Esophagus mucosa (tissue), 1 donor: ENCODE measurements at places on chromosomes 11 and 22. TPM values are rescaled to one million over a fixed set of nuclear protein-coding genes. Genes with fewer than 3 reads are reported as not detected.
A peak's percentile ranks its signal among the peaks of the same experiment; 100 is the strongest.

DNA sequence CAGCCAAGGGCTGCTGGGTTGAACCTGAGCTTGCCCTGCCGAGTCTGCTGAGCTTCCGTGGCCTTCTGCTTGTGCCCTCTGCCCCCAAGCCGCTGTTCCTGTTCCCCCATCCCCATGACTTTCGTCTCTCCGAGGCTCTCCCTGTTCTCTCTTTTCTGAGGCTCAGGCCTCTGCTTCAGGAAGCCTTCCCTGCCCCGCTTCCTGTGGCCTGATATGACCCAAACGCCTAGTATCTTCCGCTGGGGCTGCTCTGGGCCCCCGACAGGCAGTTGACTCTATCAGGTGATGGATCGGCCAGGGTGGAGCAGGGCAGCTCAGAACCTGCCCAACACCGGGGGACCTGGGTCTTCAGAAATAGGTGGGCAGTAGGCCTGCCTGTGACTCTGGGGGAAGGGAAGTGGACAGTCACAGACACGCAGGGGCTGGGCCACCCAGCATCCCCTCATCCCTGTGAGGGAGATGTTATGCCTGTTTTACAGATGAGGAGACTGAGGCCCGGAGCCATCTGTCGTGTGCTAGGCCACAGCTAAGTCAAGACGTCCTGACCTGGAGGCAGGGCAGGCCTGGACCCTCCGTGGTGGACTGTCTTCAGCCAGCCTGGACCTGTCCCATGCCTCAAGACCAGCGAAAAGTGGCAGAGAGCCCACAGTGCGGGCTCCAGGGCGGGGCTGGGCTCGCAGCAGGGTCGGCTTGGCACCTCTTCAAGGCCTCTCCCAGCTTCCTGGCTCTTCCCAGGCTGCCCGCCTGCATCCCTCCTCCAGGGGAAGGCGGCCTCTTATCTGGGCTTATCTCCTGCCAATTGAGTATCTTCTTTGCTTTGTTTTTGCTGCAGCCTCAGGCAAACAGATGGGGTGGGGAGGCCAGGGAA lies 16.2 kb downstream of the BAD start:
- no peak for ATAC-seq

DNA sequence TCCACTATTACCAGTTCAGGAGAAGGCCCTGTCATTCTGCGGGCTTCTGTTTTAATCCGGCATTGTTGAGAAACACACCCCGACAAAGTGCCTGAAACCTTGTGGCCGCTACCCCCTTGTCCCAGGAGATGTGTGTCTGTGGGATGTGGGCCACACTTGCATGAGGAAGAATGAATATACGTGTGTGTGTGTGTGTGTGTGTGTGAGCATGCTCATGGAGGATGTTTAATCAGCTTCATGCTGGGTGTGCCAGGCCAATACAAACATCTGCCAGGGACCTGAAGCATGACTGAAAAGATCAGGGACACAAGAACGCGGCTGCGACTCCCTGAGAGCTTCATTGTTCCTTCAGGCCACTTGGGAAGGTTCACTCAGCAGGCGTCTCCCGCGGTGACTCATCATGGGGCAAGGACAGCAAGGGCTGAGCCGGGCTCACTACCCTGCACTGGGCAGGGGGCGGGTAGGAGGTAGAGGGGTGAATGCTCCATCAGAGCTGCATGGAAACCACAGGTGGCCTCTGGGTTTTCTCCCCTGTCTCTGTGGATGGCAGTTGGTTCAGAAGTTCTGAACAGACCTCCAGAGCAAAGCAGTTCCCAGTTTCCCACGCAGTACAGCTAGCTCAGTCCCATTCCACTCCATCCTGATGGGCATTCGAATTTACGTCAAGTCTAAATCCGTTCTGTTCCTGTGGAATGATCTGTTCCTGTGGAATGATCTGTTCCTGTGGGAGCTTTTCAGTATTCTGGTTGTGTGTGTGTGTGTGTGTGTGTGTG lies 7.0 kb upstream of the MALAT1 start:
- ATAC-seq = peak; percentile 60

DNA sequence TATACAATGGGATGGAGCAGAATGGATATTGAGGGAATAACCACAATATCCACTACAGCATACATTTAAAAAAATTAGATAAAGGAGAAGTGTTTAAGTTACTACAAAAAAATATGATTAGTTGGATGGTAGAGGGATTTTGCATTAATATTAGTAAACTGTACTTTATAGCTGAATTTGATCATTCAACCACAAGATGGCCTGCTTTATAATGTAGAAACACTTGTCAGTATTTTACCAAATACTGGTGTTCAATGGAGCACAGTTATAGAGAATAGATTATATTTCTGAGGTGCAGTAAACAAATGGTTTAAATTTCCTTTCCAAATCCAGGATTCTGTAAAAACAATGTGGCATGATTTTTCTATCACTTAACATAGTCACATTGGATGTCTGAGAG lies 818.8 kb upstream of the CHORDC1 start:
- no peak for ATAC-seq

DNA sequence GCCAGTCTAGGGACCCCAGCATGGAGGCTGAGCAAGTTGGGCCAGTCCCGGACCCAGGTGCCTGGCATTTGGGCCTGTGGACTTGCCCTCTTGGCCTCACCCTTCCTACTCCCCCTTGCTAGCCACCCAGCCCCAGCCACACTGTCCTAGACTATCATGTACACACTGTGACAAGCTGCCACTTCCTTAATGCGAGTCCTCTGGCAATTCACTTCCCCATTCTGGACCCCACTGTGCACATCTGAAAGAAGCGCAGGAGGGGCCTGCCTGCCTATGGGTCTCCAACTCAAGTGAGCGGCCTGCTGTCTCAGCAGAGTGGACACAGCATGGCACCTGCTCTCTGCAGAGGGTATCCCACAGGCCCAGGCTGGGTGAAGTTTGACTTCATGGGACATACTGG lies 68.5 kb upstream of the LMO1 start:
- no peak for ATAC-seq

Gene DGAT2
- 12.4 TPM for total RNA-seq

Gene IL10RA
- total RNA-seq = 3.8 TPM

DNA sequence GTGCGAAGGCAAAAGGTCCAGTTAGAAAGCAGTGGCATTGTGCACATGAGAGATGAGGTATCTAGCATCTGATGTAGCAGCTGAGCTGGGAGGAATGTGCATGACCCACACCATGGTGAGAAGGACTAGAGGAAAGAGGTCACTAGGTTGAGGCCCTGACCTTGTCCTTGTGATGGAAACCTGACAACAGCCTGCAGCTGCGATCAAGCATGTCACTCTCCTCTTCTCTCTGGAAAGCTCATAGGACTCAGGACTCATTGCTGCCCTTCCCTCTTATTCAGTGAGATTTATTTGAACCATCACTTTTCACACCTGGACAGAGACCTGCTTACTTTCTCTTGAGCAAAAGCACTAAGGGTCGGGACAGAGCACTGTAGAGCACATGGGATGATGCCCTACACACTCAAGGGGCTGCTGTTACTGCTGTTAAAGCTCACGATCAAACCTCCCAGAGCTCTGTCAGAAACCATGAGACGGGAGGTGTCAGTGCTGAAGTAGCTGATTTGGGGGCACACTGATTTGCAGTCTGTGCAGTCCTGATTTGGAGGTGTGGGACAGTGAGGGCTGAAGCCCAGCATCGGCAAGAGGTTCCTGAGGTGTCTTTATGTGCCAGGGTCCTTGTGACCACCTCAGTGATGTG lies 104.3 kb downstream of the VPREB1 start:
- ATAC-seq = no peak

DNA sequence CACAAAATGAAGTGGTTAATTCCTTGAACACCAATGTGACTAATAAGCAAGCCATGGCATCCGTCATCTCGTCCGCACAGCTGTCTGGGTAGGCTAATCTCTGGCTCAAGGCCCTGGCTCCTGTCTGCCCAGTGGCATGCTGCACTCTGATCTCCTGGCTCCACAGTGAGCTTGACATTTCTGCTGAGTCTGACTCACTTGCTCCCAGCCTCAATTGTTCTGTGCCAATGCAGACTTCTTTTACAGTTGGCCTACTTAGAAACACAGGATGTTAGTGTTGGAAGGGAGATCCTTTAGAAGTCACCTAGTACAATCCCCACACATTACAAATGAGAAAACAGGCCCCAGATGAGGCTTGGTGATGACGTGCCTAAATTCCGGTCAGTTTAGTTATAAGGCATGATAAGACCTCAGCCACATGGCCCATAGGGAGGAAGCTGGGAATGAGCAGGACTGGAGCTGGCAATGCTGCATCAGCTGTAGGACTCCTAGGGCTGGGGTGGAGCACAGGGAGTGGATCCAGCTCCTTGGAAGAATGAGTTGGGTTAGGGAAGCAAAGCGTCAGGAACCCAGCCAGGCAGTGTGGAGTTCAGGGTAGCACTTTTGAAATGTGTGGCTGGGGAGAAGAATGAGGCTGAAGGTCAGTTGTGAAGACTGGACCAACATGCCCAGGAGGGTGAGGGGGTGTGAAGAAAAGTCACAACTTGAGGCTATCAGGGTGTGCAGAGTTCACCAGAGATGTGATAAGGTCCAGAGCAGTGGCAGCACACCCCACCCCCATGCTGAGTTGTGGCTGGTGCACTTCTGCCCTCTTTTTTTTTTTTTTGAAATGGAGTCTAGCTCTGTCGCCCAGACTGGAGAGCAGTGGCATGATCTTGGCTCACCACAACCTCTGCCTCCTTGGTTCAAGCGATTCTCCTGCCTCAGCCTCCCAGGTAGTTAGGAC lies 70.2 kb upstream of the EED start:
- ATAC-seq = peak; percentile 97

GRCh38 chr22:45678961-45679912 lies 7.6 kb downstream of the ATXN10 start:
- no peak for ATAC-seq

DNA sequence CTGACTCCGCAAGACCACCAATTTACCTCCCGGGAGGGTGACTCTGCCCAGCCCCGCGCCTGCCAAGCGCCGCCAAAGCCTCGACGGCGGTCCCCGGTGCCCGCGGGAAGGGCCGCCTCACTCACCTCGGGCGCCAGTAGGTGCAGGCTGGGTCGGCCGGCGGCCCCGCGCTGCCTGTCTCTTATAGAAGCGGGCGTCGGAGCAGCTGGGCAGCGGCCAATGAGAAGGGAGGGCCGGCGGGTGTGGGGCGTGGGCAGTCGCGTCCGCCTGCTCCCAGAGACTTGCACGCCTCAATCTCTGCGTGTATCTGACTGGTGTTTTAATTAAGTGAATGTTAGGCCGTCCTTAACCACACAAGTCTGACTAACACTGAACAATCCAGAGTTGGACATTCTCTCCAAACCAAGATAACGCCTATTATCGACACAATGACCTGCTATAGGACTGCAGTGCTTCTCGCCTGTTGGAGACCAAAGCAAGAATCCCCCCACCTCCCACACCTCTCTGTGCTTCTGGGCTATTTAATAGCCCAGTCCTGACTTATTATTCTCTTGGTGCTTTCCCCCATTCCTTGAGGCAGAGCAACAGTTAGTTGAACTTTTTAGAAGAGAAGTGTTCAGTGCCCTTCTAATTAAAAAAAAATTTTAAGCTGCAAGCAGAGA lies at the start of gene TPH1:
TSS of gene TPH1 (minus strand) at position 154 of the 662 bp plus-strand sequence. CDS start 5,507 bp downstream, outside the sequence.
- peak; percentile 69 for ATAC-seq

DNA sequence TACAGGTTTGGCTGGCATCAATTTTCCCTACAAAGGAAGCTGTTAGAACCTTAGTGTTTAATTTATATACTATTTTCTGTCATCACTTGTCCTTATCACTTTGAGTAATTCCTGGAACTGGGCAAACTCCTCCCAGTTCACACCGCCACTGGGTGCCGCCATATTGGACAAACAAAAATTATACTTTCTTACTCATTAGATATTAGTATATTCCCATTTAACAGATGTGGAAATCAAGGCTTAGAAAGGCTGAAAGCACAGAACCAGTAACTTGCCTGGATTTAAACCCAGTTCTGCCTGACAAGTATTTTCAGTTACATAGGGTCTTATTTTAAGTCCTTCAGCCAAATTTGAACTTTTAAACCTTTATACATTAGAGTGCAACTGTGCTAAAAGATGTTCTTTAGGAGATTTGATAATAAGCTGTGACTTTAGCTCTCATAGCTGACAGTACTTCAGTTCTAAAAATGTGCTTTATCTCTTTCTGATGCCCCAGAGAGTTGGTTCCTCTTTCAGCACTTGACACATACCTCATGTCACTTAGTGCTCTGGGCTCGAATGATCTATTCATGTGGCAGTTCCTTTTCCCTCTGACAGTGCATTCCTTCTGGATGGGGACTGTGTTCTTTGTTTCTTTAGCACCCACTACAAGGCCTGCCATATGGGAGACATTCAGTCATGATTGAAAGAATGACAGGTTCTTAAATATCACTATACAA lies 25.4 kb downstream of the COA4 start:
- no peak for ATAC-seq

- peak; percentile 31 for ATAC-seq
Measured at GRCh38 chr11:1748636-1749394, 1.6 kb downstream of the IFITM10 start.

- no peak for ATAC-seq
Measured at GRCh38 chr11:26827567-26828081, 105.8 kb upstream of the SLC5A12 start.

GRCh38 chr11:21446939-21447590 lies 745.8 kb upstream of the ANO5 start:
- peak; percentile 52 for ATAC-seq

Gene NRGN
- total RNA-seq = 1.1 TPM

- peak; percentile 92 for ATAC-seq
Measured at GRCh38 chr22:45424241-45424731, 10.8 kb downstream of the RIBC2 start.

GRCh38 chr11:119373921-119374631 lies 7.4 kb downstream of the USP2 start:
- ATAC-seq = peak; percentile 30

DNA sequence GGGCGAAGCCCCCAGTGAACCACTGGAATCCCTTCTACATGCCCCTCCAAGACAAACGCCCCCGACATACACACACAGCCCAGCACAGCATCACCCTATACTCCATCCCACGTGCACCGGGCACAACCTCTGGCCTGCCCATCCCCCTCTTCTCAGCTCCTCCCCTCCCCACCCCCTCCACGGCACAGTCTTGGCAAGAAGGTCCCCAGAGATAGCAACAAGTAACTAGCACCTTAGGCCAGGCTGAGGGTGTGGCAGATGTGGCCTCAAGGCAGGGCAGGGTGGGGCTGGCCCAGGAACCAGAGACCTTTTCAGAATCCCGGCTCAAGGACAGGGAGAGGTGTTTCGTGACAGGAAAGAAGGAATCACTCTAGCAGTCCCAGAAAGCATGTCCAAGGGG lies 54.3 kb downstream of the CYTH4 start:
- ATAC-seq = no peak

DNA sequence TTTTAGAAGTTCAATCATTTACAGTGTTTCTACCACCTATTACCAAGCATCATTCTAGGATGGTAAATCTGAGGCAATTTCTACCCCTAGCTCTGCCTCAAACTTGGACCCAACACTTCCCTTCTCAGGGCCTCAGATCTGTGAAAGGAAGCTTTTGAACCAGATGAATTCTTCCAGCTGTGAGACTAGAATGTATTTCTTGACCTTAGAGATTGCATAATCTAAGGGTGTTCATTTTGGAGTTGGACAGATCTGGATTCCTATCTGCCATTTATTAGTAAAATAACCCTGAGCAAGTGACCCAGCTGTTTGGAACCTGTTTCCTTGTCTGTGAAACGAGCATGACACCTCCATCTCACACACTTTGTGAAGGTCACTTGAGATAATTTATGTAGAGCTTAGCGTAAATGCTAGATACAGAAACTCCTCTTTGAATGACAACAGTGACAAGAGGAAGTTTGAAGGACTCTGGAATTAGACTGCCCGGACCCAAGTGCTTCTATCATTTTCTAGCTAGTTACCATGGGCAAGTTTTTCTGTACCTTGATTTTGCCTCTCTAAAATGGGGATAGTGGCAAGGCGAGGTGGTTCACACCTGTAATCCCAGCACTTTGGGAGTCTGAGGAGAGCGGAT lies 3.8 kb upstream of the INTS5 start:
- ATAC-seq = no peak

Gene TFIP11
- total RNA-seq = 23.2 TPM

Gene JRKL
- total RNA-seq = 4.1 TPM

GRCh38 chr22:17257121-17258001 lies 38.1 kb upstream of the ADA2 start:
- ATAC-seq = no peak

Gene PRR5L
- total RNA-seq = 2.1 TPM
